ENCODE measurements at places on chromosomes 11 and 22.

DNA sequence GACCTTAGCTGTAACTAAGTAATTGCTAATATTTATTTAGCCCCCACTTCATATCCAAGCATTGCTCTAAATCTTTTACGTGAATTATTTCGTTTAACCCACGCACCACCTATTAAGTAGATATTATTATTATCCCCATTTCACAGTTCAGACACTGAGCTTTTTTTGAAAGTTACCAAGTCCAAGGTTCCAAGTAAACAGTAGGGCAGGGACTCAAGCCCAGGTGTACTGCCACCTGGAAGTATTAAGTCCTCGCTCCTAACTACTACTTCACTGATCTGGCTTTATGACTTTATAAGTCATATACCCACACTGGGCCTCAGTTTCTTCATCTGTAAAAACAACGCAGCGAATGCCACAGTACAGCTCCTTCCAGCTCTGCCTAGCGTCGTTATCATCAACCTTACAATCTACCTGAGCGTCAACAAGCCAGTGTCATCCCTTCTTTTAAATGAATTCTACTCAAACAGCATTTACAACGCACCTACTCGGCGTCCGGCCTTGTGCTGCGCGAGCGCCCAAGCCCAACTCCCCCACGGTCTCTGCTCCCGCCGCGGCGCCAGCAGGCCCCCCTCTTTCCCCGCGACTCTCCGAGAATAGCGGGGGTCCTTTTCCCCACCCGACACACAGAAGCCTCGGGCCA is 624 bp downstream of the TMEM41B start:
- peak; percentile 76 for DNase-seq

DNA sequence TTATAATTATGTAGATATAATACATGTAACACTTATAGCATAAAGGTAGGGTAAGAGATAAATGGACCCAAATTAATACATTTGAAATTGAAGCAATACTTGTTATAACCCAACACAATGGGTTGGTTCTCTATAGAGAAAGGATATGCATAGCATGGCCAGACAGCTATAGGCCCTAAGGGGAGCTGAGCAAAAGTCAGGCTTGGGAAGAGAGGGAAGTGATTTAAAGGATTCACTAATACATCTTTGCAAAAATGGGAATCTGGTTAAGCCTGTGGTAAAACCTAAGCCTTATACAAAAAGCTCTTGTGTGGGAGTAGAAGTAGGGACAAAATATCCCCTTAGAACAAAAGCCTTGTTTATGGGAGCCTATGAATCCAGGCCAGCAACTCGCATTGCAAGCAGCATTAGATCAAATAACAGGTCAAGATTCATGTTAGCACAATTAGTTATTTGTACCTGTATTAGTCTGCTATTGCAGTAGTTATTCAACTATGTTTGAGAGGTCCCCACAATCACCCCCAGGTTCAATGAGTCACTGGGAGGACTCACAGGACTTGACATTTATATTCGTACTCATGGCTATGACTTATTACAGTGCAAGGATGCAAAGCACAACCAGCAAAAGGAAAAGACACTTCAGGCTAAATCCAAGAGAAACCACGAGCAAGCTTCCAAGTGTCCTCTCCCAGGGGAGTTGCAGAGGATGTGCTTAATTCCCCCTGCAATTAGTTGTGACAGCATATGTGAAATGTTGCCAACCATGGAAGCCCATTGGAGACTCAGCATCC is 144.7 kb upstream of the LMO1 start:
- DNase-seq = no peak

DNA sequence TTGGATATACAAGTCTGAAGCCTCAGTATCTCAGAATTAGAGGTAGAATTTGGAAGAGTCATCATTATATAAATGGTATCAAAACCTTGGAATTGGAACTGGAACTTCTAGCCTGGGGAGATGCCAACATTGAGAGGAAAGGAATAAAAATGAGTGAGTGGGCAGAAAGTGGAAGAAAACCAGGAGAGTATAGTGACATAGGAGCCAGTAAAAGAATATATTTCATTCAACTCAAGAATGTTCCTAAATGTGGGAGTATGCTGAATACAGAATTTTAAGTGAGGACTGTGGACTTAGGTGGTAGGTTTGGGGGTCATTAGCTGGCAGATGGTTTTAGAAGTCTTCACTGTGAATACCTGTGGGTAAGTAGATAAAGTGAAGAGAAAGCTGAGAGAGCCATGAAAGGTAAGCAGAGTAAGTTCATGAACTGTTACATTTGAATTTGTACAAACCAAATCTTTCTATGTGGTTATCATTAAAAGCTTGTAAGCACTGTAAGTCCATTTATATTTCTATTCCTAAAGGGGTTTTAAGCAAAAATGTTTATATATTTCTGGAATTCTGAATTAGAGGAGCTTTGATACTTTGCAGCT is 60.2 kb downstream of the PDHX start:
- no peak for DNase-seq

DNA sequence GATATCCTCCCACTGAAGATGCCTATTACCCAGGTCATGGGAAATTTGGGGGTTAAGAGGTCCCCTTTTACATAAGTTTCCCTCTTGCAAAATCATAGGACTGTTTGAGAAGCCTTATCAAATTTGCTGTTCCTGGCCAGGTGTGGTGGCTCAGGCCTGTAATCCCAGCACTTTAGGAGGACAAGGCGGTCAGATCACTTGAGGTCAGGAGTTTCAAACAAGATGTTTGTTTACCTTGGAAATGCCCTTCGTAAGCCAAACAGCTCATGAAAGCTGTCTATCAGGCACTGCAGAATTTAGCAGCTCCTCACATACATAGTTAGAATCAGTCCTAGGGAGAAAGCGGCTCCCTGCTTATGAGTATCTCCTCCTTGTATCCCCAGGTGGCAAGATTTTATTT is 4.9 kb upstream of the EI24 start:
- no peak for DNase-seq

DNA sequence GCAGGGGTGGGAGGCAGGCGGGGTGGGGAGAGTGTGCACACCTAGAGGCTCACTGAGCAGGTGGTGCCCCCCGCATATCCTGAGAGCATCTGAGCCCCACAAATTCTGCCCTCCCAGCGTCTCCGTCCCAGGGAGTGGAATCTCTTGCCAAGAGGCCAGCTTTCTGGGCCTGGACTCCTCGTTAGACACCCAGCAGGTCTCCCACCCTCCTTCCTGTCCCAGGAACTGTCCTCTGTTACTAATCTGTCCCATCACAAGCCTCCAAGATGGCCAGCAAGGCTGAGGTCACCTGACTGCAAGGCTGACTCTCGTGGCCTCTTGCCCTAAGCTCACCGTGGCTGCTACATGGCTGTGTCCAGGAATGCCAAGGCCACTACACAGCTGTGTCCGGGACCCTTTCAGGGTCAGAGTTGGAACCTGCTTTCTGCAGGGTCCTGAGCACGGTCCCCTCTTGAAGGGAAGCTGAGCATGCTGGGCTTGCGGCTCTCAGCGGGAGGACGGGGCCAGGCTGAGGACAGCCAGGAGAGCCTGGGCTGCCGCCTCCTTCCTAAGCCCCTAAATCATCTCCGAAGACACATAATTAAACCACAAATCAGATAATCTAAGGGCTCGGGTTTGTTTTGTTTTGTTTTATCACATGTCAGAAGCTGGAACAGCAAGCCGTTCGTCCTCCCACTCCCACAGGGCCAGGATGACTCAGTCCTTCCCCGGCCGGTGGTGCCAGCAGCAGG is 1327.3 kb downstream of the TBC1D22A start:
- DNase-seq = no peak

GRCh38 chr11:86069408-86070101 is 671 bp upstream of the PICALM start:
- no peak for DNase-seq

- DNase-seq = no peak
Observed at GRCh38 chr11:77672264-77672663, 34.7 kb upstream of the CLNS1A start.

DNA sequence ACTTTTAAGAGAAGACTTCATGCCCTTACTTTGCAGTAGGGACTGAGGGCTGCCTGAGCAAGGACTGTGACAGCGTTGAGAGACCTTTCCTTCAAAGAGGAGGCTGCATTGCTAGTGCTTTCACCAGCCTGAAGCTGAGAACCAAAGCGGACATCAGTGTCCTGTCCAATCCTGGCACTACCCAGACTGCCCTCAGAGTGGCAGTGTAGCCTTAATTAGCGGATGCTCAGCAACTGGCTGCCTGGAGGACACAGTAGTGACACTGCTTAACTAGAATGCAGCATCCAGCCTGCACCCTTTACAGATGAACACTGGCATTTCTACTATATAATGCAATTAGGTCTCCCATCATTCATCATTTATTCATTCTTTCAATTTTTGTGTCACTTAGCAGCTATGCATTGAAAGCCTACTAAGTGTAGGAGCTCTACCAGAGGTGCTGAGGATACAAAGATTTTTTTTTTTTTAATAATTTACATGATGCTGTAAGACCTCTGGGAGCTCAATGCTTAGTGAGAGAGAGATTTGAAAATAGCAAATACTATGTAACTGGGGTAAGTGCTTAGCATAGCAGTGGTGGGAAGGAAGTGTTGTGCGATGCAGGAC is 36.9 kb upstream of the SLC36A4 start:
- peak; percentile 92 for DNase-seq

GRCh38 chr11:33362051-33362910 is 105.1 kb downstream of the HIPK3 start:
- no peak for DNase-seq

- DNase-seq = no peak
Observed at GRCh38 chr11:35752115-35752514, 89.5 kb downstream of the TRIM44 start.

- peak; percentile 92 for DNase-seq
Observed at GRCh38 chr22:20981787-20982562, at the start of gene LZTR1. Gene LZTR1, plus strand, starts transcription at chr22:20982297. Its CDS starts 75 bp downstream, at chr22:20982372.
